Activated T-cell treated with anti-CD3 and anti-CD28 coated beads, Interleukin-2, amount 50 U/mL, for 48 hours (primary cell): ENCODE measurements at places on chromosomes 2 and 18.

DNA sequence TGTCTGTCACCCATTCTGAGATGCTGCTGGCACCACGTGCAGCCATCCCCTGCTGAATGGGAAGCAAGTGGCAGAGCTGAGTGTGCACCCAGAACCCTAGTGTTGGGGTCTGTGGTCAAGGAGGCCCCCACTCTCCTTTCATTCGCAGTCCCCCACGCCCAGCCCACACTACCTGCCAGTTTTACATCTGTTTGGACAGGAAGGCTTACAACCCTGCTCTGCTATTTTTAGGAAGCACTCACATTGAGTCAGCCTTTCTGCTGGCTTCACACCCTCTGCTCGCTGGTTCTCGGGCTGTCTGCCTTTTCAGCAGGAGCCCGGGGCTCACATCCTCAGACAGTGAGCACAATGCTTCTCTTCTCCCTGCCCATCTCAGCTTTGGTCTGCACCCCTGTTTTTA is 10.7 kb upstream of the ADCY3 start:
- peak; percentile 47 for DNase-seq

GRCh38 chr2:223697316-223697891 is 95.2 kb upstream of the SCG2 start:
- no peak for DNase-seq

- DNase-seq: no peak
Observed at GRCh38 chr2:109164311-109164710, 35.3 kb downstream of the SH3RF3 start.

DNA sequence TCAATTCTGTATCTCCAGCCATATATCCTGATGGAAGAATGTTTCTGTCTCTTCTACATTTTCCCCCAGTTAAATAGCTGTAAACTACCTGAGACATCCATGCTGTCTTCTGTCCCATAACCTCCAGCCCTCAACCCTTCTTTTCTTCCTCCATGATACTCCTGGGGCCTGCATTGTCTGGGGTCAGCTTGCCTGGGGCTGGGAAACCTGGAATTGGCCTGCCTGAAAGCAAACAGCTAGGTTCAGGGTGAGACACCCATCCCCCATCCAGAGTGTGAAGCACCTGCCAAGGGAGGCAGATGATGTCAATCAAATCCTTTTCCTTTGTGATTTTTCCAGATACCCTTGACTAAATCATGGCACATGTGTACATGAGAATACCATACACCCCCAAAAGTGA is 313.7 kb upstream of the MGAT5 start:
- DNase-seq: no peak

DNA sequence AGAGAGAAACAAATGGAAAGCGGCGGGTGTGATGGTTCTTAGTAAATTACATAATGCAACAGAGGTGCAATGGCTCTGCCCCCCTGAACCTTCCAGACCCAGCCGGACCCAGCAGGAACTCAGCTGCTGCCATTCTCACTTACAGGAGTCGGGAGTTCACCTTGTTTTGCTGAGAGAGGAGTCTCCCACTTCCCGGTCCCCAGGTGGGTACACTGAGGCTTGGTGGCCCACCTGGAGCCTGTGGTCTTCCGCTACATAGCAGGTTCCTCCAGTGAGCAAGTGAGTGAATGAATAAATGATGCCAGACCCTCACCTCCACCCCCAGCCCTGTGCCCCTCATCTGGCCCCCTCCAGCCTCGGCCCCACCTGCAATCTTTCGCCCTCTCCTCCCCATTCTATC is 11.2 kb downstream of the BIN1 start:
- DNase-seq: no peak

DNA sequence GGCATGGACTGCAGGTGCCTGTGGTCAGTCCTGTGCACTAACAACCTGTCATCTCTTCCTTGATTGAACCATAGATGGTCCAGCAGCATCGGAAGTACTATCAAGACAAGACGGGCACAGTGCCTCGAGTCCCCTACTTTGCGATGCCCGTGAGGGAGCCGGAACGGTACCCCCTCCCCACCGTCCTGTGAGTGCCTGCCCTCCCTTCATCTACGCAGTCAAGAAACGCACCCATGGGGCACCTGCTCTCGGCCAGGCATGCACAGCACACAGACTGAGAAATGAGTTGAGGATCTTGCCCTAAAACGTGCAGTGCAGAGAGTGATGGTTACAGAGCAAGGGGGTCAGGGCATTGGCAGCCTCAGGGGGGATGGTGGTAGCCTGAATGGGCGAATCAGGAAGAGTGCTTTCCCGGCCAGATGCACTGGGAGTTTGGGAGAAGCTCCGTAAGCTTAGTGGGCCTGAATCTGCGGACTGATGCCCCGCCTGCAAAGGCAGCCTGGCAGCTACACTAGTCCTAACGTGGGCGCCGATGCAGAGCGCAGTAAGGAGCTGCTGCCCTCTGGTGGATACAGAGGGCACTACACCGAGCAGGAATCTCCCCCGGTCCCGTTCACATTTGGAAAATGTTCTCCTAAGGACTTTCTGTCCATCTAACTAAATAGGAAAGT is 63.6 kb downstream of the CIB4 start:
- peak; percentile 72 for DNase-seq

DNA sequence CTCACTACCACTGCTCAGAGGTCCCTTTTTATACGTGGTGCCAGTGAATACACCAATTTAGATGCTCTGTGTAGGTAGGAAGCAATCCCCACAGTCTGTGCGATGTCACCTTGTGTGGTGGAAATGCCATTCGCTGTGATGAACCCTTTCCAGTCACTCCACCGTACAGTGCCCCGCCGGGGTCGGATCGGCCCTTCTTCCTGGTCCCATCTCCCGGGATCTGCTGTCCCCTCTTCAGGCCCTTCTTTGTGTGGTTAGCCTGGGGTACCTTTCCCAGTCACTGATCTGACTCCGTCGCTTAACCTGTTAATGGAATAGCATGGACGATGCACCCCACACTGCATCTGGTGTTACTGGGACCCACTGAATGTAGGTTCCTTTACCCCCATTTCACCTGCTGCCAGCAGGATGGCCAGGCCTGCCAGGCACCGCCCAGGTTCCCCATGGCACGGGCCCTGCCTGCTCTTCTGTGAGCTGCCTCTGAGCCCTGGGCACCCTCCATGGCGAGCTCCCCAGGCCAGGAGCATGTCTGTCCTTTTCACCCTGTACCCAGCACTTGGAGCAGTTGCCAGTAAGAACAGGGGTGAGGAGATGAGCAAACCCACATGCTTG is 18.0 kb downstream of the TWIST2 start:
- DNase-seq: no peak

- DNase-seq: no peak
Observed at GRCh38 chr2:234606896-234607295, 110.0 kb upstream of the ARL4C start.

GRCh38 chr2:29613792-29614266 is 307.6 kb downstream of the ALK start:
- no peak for DNase-seq

DNA sequence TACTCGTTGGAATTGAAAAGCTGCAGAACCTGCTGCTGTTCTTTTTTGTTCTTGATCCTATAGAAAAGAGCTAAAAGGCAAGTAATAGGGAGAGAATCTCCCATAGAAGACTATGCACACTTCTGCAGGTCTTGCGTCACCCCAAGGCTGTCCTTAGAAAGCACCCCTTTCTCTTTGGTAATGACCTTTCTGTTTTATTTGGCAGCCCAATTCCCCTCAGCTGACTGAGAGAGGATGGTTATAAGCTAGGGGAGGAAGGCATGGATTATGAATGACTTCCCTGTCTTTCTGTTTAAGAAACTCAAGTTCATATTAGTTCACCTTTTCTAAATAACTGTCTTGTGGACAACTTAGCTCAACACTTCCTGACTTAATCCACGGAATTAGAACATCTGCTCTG is 122.9 kb downstream of the TXNL1 start:
- DNase-seq: no peak

- DNase-seq: no peak
Observed at GRCh38 chr2:42372474-42373200, 11.6 kb upstream of the COX7A2L start.

- no peak for DNase-seq
Observed at GRCh38 chr2:16135196-16135912, 195.0 kb downstream of the MYCN start.

DNA sequence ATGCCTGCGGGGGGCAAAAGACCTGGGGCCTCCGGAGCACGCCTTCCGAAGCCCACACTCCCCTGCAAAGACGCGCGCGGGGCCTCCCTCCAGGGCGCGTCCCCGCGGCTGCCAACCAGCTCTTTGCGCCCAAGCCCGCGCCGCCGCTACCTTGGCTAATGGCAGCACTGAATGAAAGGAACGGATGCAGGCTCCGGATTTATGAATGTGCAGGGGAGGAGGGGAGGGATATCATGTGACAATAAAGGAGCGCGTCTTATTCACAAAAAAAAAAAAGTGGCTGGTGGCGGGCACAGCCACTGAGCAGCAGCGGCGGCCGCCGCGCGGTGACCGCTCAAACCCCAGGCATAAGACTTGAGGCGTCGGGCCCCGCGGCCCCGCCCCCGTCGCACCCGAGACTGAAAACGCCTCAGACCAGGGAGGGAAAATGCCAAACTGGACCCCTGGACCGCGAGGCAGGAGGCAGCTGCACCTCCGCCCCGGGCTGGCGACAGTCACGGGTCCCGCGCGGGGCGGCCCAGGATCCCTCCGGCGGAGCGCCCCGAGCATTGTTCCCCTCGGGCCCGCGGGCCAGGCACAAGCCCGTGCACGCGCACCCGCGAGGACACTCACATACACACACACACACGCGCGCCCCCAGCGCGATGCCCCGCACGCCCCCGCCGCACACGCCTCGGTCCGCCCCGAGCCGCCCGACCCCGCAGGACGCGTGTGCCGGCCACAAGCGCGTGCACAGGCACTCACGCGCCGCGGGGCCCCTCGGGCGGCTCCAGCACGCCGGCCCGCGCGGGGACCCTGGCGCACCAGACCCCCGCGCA is 1.6 kb downstream of the SPRED2 start:
- peak; percentile 76 for DNase-seq

GRCh38 chr2:19812166-19812565 is 89.6 kb downstream of the TTC32 start:
- no peak for DNase-seq

DNA sequence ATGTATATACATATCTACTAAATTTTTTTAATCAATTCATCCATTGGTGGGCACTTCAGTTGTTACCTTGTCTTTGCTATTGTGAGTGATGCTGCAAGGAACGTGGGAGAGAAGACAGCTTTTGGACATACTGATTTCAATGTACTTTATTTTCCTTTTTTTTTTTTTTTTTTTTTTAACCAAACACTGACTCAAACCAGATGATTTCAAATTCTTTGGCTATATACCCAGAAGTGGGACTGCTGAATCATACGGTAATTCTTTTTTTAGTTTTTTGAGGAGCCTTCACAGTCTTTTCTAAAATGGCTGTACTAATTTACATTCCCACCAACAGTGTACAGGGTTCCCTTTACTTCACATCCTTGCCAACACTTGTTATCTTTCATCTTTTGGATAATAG is 204.7 kb downstream of the INSIG2 start:
- DNase-seq: no peak

DNA sequence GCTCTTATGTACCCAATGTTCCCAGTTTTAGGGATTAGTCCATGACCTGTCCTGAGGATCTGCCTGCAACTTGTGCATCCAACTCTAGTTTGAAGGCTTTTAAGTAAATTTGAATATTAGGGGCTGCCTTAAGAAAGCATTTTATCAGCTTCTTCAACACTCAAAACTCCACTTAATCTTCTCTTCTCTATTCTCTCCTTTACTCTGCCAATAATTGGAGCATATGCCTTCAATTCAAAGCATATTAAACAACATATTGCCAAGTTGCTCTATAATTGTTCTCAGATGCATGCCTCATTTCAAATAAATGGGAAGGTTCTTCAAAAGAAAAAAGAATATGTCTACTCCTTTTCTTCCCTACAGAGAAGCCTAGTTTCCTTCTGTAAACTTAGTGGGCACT is 84.8 kb upstream of the NCKAP5 start:
- no peak for DNase-seq

GRCh38 chr2:92326-92725 is 46.0 kb upstream of the FAM110C start:
- DNase-seq: no peak

- no peak for DNase-seq
Observed at GRCh38 chr2:55213822-55214221, 18.3 kb downstream of the CLHC1 start.

DNA sequence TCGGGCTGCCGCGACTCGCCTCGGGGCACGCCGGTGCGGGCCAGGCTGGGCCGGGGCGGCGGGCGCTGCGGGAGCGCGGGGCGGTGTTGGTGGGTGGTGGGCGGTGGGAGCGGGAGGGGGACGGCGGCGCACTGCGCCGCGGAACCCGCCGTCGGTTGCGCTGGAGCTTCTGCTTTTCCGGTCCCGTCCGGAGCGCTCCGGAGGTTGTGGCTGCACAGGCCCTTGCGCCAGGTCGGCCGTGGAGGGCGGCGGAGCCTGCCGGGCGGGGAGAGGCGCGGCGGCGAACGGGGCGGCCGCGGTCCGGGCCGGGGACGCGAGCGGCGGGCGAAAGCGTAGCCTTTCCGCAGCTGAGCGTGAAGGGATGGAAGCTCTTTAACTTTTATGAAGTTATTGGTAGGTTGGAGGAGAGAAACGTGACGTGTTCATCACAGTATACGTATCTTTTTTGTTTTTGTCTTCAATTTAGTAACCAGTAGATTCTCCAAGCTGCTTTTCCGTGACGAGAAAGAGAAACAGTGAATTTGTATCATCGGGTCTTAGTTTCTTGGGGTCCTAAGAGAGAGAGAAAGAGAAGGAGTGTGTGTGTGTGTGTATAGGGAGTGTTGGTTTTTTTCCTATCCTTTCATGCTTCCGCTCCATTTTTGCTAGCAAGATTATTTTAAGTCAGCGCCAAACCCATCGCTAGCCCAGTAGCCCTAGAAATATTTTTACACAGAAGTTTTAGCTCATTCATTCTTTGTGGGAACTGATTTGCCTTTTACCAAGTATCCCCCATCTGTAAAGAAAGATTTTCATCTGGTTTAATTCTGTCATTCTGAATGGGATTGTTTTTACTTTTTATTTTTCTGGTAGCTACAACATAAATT is 535 bp downstream of the ATG4B start:
- DNase-seq: no peak

DNA sequence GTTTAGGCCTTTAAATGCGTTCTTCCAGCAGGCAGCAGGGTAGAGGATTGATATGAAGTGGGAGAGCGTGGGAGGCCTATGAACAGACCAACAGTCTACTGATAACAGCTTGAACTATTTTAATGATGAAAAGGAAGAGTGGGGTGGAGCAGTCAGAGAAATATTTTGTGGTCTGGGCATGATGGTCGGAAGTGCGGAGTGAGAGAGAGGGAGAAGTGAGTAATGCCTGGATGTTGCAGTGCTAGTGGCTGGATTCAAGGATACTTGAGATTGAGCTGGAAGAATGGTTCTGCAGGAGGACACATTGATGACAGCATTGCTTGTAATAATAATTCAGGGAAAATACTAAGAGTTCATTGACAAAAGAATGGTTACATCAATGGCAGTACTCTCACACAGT is 151.0 kb upstream of the DAPL1 start:
- DNase-seq: no peak

- no peak for DNase-seq
Observed at GRCh38 chr2:189188115-189188805, 8.7 kb upstream of the COL5A2 start.

GRCh38 chr2:26846334-26847306 is 1.3 kb upstream of the DPYSL5 start:
- DNase-seq: peak; percentile 77

- DNase-seq: no peak
Observed at GRCh38 chr2:23478087-23478932, 93.3 kb downstream of the KLHL29 start.

- no peak for DNase-seq
Observed at GRCh38 chr2:164711766-164712138, 90.5 kb upstream of the GRB14 start.

- no peak for DNase-seq
Observed at GRCh38 chr2:133561045-133561852, 7.0 kb downstream of the NCKAP5 start.

- DNase-seq: no peak
Observed at GRCh38 chr2:128159437-128159836, 68.4 kb downstream of the UGGT1 start.
